ENCODE measurements at places on chromosomes 7 and 10. TPM values are rescaled to one million over a fixed set of nuclear protein-coding genes. Genes with fewer than 3 reads are reported as not detected.

Gene MACC1
- not detected for total RNA-seq

Gene METTL27
- total RNA-seq, result 0.65 TPM

Gene EEF1AKMT2
- total RNA-seq, result 14.8 TPM

Gene KCNIP2
- total RNA-seq, result 325 TPM

Gene PNLIPRP1
- 1.5 TPM for total RNA-seq

Gene GIMAP8
- total RNA-seq, result 11.3 TPM

Gene NPSR1
- total RNA-seq, result not detected

Gene PIK3CG
- 1.8 TPM for total RNA-seq

Gene MNX1
- total RNA-seq, result not detected

Gene TES
- 24.7 TPM for total RNA-seq

Gene ASNS
- 10.1 TPM for total RNA-seq

Gene SSBP1
- 120 TPM for total RNA-seq

Gene ZNF282
- 13.0 TPM for total RNA-seq

Gene HMX3
- total RNA-seq, result not detected

Gene SLC25A13
- total RNA-seq, result 12.2 TPM

Gene COL1A2
- total RNA-seq, result 65.7 TPM

Gene ADRA2A
- total RNA-seq, result 3.9 TPM

Gene AS3MT
- total RNA-seq, result 9.1 TPM

Gene LIPJ
- not detected for total RNA-seq

Gene PI4K2A
- 11.7 TPM for total RNA-seq

Gene SH2D4B
- total RNA-seq, result not detected

Gene SEC61A2
- 10.7 TPM for total RNA-seq

Gene SEMA3E
- 1.0 TPM for total RNA-seq

Gene STEAP1
- 0.92 TPM for total RNA-seq

Gene MRPS24
- total RNA-seq, result 252 TPM

Gene CPA2
- 0.79 TPM for total RNA-seq

Gene PAPOLB
- total RNA-seq, result 0.10 TPM

Gene LIPK
- total RNA-seq, result not detected

Gene NCF1
- total RNA-seq, result 19.8 TPM

Gene GPR26
- total RNA-seq, result not detected

Gene MSS51
- 7.6 TPM for total RNA-seq

Gene ADARB2
- not detected for total RNA-seq

Gene XRCC2
- 0.63 TPM for total RNA-seq

Gene LDB3
- total RNA-seq, result 1,374 TPM

Gene HYCC1
- 31.4 TPM for total RNA-seq

Gene GBX1
- total RNA-seq, result not detected

Gene MMD2
- not detected for total RNA-seq

Gene SPDYE2
- total RNA-seq, result not detected

Gene PPP1R3C
- 150 TPM for total RNA-seq

Gene CLEC2L
- total RNA-seq, result not detected

Gene BEND7
- total RNA-seq, result 10.9 TPM

Gene RSPH10B2
- total RNA-seq, result not detected

Gene TRIM24
- total RNA-seq, result 17.5 TPM

Gene NEURL1
- total RNA-seq, result 0.64 TPM

Gene TSPAN13
- total RNA-seq, result 21.1 TPM

Gene GNAT3
- not detected for total RNA-seq

Gene KCND2
- 0.12 TPM for total RNA-seq

Gene IKZF1
- 11.3 TPM for total RNA-seq

Gene CD36
- total RNA-seq, result 1,353 TPM

Gene SLC26A3
- total RNA-seq, result not detected

Gene ELAPOR2
- 3.9 TPM for total RNA-seq

Gene OR13A1
- 0.16 TPM for total RNA-seq

Gene MYO1G
- 0.61 TPM for total RNA-seq

Gene VGF
- total RNA-seq, result not detected

Gene AOAH
- 1.8 TPM for total RNA-seq

Gene PILRA
- 3.4 TPM for total RNA-seq
